ENCODE measurements at places on chromosomes 2 and 18.

GRCh38 chr2:145356056-145356455 is 836.1 kb upstream of the ZEB2 start:
- DNase-seq = no peak

DNA sequence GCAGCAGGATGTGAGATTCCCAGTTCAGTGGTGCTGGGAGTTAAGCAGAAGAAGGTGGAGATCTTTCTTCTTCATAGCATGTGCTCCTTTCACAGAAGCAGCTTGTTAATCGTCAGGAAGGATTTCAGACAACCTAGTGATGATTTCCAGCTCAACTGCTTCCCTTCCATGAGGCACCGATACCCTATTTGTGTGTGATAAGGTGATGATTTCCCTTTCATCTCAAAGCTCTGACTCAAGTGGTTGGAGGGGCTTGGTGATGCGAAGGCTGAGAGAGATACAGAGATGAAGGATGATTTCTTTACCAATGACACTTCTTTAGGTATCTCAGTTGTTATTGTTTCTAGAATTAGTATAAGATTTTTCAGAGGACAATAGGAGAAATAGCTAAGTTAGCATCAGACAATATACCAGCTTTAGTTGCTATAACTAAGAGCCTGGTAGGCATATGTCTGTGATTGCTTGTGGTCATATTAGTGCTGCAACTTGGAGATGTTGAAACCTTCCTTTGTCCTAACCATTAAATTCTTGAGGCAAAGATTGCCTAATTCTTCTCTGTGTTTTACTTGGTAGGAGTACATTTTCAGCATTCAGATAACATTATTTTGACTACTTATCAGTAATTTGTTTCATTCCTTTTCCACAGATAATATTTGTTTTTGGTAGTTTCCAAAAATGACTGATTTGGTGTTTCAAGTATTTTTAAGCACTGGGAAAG is 111.3 kb downstream of the PLCL1 start:
- DNase-seq = no peak

GRCh38 chr2:64454386-64455332 is 697 bp downstream of the LGALSL start:
- DNase-seq = no peak

DNA sequence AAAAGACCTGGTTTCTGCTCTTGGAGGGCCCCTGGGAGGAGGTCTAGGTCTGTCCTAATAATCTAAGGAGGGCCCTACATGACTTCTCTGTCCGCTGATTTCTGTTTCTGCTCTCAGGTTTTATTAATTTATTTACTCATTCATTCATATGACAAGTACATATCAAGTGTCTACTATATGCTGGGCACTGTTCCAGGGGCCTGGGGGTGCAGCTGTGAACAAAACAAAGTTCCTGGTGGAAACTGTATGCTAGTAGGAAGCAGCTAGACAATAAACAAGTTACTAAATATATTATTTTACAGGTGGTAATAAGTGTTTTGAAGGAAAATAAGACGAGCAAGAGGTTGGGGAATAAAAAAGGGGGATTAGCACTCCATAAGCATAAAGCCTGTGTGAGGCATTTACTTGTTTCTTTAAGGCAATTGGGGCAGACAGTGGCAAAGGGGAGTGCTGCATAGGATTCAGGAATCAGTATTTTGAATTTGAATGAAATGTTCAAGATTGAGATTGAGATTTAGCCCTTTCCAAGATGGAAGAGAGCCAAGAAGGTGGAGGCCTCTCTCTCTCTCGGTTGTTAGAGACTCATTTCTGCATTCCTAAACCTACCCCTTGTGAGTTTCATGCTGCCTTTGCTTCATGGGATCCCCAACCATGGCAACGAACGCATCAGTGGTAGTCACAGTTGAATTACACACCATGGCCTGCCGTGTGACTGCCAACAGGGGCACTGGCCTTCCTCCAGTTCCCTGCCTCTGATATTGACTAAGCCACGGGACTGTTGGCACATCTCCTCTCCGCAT is 28.3 kb downstream of the DRC1 start:
- DNase-seq = no peak

GRCh38 chr2:100664021-100664755 is 101.4 kb downstream of the PDCL3 start:
- DNase-seq = no peak

GRCh38 chr2:221501210-221501882 is 70.8 kb downstream of the EPHA4 start:
- DNase-seq = no peak

GRCh38 chr2:47155091-47155876 is at the start of gene STPG4:
Gene STPG4 (minus strand): TSS chr2:47155308. CDS start chr2:47155251, 57 bp downstream.
- no peak for DNase-seq

- no peak for DNase-seq
These were observed 106.7 kb upstream of the NABP1 start for GRCh38 chr2:191571163-191571769.

GRCh38 chr2:192983173-192983572 is 788.4 kb upstream of the TMEFF2 start:
- no peak for DNase-seq

DNA sequence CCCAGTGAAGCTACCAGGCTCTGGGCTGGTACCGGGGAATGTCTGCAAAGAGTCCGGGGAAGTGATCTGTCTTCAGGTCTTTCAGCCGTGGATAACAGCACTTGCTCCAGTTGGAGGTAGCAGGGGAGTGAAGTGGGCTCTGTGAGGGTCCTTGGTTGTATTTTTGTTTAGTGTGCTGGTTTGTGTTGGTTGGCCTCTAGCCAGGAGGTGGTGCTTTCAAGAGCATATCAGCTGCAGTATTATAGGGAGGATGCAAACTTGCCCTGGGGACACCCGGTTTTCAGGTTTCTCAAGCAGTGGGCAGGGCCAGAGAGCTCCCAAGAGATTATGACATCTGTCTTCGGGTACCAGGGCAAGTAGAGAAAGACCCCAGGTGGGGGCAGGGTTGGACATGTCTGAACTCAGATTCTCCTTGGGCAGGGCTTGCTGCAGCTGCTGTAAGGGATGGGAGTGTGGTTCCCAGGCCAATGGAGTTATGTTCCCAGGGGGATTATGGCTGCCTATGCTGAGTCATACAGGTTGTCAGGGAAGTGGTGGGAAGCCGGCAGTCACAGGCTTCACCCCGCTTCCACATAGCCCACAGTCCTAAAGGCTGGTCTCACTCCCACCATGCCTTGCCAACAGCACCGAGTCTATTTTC is 34.4 kb downstream of the ACAA2 start:
- DNase-seq = no peak

GRCh38 chr2:235766278-235766677 is 272.4 kb downstream of the AGAP1 start:
- peak; percentile 22 for DNase-seq

- DNase-seq = no peak
These were observed 93.8 kb upstream of the HDAC4 start for GRCh38 chr2:239494578-239494977.

GRCh38 chr2:177799531-177799930 is 273.0 kb downstream of the PDE11A start:
- DNase-seq = no peak

DNA sequence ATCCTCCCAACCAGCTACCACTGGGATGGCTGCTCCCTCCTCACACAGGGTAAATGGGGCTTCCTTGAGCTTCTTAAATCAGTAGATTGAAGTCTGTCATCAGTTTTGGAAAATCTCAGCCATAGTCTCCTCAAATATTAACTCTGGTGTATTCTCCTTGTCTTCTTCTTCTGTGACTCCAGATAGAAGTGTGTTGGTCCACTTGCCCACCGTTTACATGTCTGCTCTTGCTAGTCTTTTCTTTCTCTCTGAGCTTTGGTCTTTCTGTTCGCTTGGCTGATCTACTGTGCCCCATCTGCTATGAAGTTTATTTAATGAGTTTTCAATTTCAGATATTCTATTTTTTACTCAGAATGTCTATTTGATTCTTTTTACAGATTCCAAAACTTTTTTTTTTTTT is 281.7 kb upstream of the HDAC4 start:
- no peak for DNase-seq

DNA sequence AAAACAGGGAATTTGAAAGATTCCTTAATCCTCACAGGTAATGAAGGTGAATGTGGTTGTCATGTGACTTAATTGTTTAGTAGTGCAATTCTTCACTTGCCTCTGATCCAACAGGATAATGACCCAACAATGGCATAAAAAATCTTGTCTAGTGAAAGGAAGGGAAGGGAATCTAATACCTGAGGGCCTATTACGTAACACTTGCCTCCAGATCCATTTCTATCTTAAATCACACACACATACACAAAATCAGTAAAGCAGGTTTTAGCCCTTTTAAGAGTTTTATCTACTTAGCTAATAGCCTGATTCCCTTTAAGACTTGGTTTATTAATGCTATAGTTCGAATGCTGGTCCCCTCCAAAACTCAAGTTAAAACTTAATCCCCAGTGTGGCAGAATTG is 118.6 kb downstream of the TMEM163 start:
- DNase-seq = no peak

DNA sequence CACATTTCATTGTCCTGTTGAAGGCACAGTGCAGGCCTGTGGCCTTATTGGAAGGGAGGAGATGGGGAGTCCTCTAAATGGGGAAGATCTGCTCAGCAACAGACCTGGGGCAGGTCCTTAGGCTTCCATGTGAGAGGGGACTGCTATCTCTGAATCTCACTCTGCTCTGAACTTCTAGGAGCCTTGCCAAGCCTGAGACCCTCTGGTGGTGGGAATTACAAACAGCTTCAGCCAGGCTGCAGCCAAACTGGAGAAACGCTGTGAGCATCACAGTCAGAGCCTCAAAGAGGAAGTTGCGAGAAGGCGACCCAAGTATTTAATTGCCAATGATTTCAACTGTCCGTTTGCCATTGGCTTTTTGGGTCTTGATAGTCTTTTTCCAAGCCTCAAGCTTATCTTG is 66.8 kb upstream of the MC2R start:
- DNase-seq = no peak

- DNase-seq = no peak
These were observed 19.6 kb downstream of the RSAD2 start for GRCh38 chr2:6896930-6897759.

DNA sequence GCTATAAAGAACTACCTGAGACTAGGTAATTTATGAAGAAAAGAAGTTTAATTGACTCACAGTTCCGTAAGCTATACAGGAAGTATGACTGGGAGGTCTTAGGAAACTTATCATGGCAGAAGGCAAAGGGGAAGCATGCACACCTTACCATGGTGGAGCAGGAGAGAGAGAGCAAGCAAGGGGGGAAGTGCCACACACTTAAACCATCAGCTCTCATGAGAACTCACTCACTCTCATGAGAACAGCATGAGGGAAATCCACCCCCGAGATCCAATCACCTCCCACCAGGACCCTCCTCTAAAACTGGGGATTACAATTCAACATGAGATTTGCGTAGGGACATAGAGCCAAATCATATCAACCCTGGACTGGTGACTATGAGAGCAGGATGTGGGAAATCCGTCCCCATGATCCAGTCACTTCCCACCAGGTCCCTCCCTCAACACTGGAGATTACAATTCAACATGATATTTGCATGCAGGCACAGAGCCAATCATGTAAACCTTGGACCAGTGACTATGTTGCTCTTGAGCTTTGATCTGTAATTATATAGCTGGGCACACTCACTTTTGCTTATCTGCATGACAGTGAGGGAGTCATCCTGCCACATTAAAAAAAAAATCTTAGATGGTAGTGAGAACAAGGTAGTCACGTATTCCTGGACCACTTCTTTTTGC is 12.9 kb downstream of the ADAM23 start:
- no peak for DNase-seq

DNA sequence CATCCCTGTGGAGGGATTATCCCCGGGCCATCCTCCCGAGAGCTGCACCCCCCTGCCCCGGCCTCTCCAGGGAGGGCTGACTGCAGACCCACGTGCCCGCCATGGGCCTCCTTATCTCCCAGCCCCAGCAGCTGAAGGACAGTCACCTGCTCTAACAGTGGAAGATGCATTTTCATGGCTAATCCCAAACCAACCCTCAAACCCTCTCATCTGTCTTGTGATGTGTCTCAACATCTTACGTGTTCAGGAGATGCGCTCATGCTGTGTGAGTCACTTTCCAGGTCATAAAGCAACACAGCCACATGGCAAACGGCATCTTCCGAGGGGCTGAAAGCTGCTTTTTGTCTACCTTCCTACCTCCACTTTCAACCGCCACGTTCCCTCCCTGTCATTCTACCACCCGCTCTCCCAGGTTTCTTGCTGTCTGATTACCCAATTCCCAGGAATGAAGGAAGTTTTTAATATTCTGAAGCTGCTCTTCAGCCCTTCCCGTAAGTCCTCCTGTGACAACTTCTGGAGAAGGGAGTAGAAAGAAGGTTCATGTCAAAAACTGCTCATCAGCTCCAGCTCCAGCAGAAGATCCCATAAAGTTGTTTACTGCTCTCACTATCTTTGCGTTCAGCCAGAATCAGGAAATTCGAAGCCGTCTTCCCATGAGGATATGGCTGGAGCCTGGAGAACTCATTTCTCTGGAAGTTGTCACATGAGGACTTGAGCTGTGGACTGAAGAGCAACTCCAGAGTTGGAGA is 54.5 kb downstream of the MBP start:
- no peak for DNase-seq

All from stimulated activated CD8-positive, alpha-beta memory T cell treated with anti-CD3 and anti-CD28 coated beads, Interleukin-7, amount 100 ng/mL, for 1 hour (primary cell).